ELR (cell line): ENCODE measurements at places on chromosomes 6 and 20.

GRCh38 chr6:52130440-52130839 is 43.0 kb upstream of the PKHD1 start:
- DNase-seq = no peak

DNA sequence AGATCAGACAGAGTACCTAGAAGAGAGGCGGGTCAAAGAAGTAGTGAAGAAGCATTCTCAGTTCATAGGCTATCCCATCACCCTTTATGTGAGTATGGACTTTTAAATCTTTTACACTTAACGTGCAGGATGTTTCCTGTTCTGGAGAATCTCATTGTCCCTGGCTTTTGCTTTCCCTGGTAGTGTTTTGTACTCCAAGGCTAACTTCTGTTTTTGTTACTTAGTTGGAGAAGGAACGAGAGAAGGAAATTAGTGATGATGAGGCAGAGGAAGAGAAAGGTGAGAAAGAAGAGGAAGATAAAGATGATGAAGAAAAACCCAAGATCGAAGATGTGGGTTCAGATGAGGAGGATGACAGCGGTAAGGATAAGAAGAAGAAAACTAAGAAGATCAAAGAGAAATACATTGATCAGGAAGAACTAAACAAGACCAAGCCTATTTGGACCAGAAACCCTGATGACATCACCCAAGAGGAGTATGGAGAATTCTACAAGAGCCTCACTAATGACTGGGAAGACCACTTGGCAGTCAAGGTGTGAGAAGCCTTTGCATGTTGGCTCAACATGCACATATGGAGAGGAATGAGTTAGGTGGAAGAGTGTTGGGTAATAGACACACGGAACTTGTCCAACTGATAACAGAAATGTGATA is 3.3 kb downstream of the HSP90AB1 start:
- DNase-seq = no peak

- no peak for DNase-seq
Measured at GRCh38 chr6:21158873-21159272, 434.7 kb upstream of the SOX4 start.

- no peak for DNase-seq
Measured at GRCh38 chr20:63396300-63396699, 35.2 kb upstream of the CHRNA4 start.

DNA sequence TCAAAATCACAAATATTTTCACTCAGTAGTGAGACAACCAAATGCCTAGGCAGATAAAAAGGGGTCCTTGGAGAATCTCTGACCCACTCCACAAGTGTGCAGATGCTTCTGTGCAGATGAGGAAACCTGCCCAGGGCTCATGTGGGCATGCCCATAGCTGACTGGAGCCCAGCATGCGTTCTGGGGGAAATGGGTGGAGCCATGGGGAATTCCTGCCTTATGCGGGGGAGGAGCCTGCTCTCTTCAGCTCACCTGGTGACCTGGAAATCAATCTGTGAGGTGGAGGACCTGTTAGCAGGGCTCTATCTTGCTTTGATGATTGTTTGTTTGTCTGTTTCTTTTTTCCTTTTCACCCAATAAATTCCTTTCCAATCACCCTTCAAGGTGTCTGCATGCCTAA is 23.4 kb upstream of the PLN start:
- DNase-seq = no peak

DNA sequence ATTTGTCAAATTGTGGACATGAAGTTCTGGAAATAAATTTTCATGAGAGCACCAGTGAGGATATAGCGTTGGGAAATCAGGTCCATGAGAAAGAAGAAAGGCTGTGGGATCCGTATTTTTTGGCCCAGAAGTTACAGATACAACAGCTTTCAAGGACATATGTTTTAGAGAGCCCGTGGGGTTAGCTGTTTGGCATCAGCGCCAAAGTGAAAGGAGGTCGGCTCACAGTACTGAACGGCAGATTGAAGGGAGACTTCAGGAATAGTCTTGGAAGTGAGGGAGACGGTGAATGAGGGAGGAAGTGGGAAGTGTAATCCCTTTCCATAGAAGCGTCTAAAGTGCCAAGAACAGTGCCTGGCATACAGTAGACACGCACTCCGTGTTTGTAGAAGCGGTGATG is 31.8 kb downstream of the ZDHHC14 start:
- DNase-seq = no peak

DNA sequence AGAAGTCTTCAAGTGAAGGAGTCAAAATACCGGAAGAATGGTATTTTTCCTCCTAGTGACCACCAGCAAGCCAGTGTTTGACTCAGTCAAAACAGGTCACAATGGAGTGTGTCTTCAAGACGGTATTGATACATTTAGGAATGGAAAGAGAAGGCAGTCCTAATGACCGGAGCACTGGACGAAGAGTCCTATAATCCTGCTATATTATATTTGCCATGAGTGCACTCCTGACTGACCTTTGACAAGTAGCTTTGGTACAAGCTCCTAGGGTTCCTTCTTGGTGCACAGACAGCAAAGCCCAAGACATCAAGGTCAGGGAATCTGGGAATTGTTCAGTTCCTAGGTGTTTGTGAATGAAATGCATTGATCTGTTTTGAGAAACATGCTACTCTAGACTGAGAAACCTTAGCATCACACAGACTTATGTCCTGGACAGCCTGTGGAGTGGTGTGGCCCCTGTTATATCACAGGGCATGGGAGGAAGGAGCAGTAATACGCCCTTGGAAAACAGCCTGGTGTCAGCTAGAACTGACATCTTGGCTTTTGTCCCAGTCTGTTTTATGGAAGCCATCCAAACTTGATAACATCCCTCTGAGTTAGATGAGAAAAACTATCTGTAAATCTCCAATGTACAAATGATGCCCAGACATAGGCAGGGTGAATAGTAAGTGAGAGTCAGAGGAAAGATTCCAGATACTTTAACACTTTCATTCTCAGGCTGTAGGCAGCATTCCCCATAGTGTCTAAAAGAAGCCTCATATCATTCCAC is 18.5 kb downstream of the NOX3 start:
- DNase-seq = no peak

GRCh38 chr6:47292944-47293343 is 16.8 kb downstream of the TNFRSF21 start:
- peak; percentile 84 for DNase-seq

DNA sequence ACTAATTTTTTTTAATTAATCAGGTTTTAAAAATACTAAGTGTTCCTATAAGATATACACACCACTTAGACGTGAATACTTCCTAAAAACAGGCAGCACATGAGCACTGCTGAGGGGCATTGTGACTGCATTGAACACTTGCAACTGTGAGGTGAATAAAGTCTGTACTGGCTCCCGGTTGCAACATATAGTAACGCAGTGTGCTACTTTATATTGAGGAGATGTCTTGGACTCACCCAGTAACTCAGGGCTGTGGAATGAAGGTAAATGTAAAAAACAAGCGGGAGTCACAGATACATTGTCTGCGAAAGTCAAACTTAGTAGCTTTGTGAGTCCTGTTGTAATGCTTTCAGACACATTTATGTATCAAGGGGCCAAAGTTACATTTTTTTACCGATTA is 17.0 kb upstream of the HLA-A start:
- DNase-seq = no peak

DNA sequence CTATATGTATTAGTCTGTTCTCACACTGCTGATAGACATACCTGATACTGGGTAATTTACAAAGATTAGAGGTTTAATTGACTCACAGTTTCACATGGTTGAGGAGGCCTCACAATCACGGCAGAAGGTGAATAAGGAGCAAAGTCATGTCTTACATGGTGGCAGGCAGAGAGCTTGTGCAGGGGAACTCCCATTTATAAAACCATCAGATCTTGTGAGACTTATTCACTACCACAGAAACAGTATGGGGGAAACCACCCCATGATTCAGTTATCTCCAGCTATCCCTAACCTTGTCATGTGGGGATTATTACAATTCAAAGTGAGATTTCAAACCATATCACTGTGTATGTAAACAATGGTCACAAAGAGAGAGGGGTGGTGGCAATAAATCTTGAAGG is 6.6 kb downstream of the CST8 start:
- no peak for DNase-seq

- DNase-seq = no peak
Measured at GRCh38 chr6:68229566-68229965, 405.5 kb upstream of the ADGRB3 start.

DNA sequence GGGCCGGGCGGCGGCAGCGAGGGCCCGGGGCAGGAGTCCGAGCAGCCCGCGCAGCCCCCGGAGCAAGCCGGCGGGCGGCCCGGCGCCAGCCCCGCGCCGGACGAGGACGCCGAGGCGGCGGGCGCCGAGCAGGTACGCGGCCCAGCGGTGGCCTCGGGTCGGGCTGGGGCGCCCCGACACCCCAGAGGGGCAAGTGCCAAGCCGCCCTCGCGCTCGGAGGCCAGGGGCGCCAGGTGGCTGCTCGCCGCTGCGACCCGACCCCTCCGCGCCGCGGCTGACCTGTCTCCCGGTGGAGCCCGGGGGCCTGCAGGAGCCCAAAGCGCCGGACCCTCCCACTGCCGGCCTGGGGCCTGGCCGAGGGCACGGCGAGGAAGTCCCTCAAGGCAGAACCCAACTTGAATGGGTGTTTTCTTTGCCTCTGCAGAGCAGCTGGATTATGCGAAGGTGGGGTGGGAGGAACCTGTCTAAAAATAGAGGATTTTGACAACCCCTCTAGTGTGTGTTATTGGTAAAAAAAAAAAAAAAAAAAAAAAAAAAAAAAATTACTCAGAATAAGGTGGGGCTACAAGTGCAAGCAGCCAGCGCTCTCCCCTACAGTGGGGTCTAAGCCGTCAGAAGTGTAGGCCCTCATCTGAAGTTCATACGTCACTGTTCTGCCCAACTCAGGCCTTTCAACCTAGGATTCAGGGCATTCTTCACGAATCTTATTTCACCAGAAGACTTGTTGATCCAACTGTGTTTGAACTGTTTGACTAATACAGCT is 609 bp downstream of the OGFRL1 start:
- peak; percentile 51 for DNase-seq

DNA sequence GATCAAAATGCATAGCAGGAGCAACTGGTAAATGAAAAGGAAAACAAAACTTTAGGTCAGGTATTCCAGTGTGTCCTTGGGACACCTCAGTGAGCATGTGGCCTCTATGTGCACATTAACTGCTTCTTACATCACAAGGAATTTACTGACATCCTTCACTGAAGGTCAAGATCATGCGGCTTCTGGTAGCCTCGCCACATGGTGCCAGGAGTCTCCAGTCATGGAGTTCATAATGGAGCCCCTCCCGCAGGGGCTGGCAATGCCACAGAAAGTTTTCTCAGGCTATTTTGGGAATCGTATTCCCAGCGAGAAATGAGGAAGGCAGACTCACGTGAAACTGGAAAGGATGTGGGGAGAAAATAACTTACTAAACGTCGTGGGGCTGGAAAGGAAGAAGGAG is 19.7 kb upstream of the SLC22A3 start:
- DNase-seq = no peak

- DNase-seq = no peak
Measured at GRCh38 chr20:5364136-5364821, 47.5 kb upstream of the PROKR2 start.

- DNase-seq = peak; percentile 47
Measured at GRCh38 chr20:14477125-14477524, 139.7 kb upstream of the FLRT3 start.

DNA sequence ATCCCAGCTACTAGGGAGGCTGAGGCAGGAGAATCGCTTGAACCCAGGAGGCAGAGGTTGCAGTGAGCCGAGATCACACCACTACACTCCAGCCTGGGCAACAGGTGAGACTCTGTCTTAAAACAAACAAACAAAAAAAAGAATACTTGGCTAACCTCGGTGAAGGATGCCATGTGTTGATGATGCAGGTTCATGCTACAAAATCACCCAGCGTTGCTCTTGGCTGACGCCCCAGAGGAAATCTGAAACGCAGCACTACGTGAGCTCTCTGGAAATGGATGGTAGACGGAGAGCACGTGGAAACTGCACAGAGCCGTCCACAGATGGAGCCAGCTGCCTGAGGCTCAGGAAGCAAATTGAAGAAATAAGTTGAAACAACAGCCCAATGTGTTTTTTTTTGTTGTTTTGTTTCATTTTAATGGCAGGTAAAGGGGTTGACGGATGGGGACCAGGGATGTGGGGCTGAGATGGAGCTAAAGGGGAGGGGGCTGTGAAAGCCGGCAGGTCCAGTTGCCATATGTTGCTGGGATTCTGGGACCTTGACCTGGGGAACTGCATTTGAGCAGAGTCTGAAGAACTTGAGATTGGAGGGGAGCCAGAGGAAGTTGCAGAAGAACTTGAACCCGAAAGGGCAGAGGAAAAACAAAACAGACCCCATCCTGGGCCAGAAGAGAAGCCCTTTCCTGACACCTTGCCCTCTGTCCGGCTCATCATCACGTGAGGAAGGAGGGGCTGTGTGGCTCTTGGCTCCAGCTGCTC is 12.8 kb upstream of the MANBAL start:
- peak; percentile 63 for DNase-seq

GRCh38 chr6:160238761-160239751 is 19.6 kb downstream of the SLC22A2 start:
- peak; percentile 81 for DNase-seq

DNA sequence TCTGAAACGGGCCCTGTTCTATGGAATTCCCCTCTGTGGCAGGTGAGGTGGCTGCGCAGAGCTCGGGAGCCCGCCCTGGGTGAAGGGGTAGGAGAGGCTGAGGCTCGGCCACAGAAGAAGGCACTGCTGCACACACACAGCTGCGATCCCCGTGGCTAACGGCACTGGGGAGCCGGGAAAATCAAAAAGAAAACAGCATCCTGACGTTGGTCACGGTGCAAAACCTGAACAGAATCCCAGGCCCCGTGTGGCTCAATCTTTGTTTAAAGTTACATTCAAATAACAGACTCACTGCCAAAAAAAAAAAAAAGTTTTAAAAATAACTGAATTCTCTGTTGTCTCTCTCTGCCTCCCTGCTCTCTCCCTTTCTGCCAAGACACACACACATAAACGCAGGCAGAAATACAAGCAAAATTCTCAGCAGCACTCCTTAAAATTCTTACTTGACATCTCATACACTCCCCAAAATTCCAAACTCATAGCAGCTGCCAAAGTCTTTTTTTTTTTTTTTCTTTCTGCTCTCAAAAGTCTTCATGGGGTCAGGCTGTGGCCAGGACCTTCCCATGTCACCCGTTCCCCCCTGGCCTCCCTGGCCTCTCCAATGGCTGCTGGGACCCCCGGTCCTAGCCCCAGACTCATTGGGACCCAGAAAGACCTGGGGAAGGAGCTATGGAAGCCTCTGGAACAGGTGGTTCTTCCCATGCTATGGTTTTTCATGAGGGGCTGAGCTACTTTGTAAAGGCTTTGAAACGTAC is 248.8 kb downstream of the TTLL2 start:
- no peak for DNase-seq

DNA sequence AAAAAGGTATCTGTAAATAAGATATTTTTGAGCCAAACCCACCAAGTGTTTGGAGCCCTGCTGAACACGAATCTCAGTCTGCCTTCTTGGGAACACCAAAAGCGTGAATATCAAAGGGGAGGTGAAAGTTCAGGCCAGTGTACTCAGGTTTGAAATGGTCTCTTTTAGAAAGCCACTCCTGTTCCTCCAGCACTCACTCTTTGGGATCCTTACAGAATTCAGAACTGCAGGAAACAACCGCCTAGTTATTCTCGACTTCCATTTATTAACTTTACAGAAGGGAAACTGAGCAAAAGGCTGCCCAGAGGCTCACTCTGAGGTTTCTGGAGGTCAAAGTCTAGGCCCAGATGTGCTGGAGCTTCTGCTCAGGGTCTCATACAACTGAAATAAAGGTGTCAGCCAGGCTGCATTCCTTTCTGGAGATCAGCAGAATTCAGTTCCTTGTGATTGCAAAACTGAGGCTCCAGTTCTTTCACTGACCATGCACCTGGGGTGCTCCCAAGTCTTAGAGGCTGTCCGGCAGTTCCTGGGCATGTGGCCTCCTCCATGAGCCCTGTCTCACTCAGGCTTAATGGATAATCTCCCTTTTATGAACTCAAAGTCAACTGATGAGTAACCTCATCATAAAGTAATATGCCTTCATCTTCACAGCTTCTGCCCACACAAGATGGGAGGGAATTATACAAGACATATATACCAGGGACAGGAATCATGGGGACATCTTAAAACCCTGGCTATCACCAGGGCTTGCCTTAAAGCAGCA is 65.5 kb upstream of the TNFAIP3 start:
- DNase-seq = no peak
